ENCODE measurements at places on chromosomes 3 and 15. TPM values are rescaled to one million over a fixed set of nuclear protein-coding genes. Genes with fewer than 3 reads are reported as not detected.

DNA sequence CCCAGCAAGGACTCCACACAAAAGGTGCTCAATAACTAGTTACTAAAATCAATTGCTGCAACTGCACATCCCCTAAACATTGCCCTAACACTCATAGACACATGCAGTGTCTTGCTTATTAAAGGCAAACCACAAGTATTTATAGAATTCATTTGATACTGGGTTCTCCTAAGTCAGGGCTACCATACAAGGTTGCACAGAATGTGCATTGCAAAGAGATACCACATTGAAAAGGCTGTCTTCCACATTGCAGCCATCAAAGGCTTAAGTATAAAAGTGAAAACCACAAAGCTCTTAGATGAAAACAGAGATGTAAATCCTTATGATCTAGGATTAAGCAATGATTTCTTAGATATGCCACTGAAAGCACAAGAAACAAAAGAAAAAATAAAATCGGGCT, 33.6 kb upstream of the TOPAZ1 start:
- no peak overlapping the region for H3K27ac ChIP-seq
- no peak for DNase-seq
- H3K4me3 ChIP-seq, result no peak overlapping the region
- H3K4me1 ChIP-seq, result no peaks in the 10 kb centered on the region
- no peaks in the 10 kb centered on the region for H3K27me3 ChIP-seq

DNA sequence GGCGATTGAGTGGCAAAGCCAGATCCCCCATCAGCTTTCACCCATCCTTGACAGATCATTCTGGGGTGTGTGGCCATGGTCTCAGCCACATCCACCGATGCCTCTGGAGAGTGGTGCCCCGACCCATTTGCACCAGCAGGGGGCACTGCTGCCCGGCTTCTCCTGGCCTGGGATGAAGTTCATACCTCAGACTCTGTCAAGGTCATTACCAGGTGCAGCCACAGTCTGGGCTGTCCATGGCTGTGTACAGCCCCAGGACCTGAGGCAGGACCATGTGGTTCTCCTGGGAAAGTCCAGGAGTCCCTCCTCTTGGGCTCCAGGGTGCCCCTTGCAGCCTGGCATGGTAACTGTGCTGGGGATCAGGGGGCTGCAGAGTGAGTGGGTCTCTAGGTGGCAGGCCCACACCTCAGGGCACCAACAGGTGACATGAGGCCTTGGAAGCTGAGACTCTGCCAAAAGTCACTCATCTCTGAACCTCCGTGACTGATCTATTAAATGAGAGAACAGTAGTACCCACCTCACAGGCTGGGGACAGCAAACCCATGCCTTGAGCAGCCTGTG, 67.2 kb downstream of the CACNA2D2 start:
- no peaks in the 10 kb centered on the region for H3K4me1 ChIP-seq
- H3K27me3 ChIP-seq, result no peaks in the 10 kb centered on the region
- H3K36me3 ChIP-seq, result no peaks in the 10 kb centered on the region
- no peak for DNase-seq
- H3K4me3 ChIP-seq, result no peak overlapping the region
- no peak overlapping the region for H3K27ac ChIP-seq

- no peaks in the 10 kb centered on the region for H3K36me3 ChIP-seq
- no peaks in the 10 kb centered on the region for H3K4me1 ChIP-seq
- no peak overlapping the region for H3K4me3 ChIP-seq
These were observed 353.6 kb downstream of the CLSTN2 start for GRCh38 chr3:140288595-140288994.

DNA sequence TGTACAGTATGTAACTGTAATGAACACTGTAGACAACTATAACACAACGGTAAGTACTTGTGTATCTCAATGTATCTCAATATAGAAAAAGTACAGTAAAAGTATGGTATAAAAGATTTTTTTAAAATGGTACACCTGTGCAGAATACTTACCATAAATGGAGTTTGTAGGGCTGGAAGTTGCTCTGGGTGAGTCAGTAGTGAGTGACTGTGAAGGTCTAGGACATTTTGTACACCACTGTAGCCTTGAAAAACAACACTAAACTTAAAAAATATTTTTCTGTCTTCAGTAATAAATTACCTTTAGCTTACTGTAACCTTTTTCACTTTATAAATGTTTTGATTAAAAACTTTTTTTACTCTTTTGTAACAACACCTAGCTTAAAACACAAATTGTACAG, 142.9 kb downstream of the ATG7 start:
- no peak for DNase-seq
- H3K36me3 ChIP-seq, result no peaks in the 10 kb centered on the region
- H3K27ac ChIP-seq, result no peak overlapping the region
- no peak overlapping the region for H3K4me3 ChIP-seq
- H3K4me1 ChIP-seq, result no peaks in the 10 kb centered on the region
- no peaks in the 10 kb centered on the region for H3K27me3 ChIP-seq

DNA sequence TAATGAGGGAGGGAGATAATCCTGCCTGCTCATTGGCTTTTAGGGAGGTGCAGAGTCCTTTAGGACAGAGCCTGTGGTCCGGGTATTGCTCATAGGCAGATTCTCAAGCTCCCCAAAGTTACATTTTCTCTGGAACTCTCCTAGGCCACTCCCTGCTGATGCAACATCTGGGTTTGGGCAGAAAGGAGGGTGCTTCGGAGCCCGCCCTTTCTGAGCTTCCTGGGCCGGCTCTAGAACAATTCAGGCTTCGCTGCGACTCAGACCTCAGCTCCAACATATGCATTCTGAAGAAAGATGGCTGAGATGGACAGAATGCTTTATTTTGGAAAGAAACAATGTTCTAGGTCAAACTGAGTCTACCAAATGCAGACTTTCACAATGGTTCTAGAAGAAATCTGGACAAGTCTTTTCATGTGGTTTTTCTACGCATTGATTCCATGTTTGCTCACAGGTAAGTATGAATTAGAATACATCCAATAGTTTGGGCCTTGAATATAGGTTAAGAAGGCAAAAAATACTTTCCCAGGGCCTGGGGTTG, at the start of gene IL20RB:
IL20RB (plus strand) TSS at position 233 of the 538 bp plus-strand sequence; CDS start at position 364, 131 bp downstream.
- no peaks in the 10 kb centered on the region for H3K27me3 ChIP-seq
- H3K4me3 ChIP-seq, result no peak within 1 kb of the TSS
- peaks cover 8% of the 10 kb centered on the region for H3K4me1 ChIP-seq
- no peaks in the 10 kb centered on the region for H3K36me3 ChIP-seq
- DNase-seq, result no peak

DNA sequence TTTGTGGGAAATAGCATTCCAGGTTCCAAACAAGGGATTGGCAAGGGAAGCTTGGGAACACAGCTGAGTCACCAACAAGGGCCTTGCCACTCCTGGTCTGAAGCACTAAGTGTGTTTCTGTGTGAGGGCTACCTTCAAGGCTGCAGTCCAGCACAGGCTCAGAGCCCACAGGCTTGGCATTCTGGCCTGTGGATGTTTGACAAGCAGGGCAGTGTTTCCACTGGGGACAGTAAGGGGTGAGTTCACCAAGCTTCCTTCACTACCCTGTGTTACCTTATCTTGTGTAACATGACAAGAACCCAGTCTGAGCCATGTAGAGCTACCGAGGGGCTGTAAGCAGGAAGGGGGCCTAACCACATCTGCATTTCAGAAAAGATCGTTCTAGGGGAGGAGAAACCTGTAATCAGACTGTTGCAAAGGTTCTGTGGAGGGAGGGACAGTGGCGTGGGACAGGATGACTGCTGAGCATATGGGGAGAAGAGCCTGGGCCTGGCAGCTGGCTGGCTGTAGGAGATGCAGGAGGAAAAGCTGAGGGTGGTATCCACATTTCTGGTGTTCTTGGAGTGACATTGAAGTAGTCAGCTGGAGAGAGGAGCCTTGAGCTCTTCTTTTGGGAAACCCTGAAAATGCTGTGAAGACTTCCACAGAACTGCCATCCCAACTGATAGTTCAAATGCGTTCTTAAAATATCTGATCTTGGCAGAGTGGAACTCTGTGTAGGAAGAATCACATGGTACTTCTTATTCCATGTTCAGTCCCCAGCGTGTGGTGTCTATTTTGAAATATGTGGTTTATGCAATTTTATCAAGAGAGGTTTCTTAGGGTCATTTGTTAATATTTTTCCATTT, 61.3 kb downstream of the CTDSPL start:
- H3K27ac ChIP-seq, result peak overlapping the region; percentile 61
- H3K4me3 ChIP-seq, result no peak overlapping the region
- H3K4me1 ChIP-seq, result peaks cover 57% of the 10 kb centered on the region
- H3K27me3 ChIP-seq, result no peaks in the 10 kb centered on the region

DNA sequence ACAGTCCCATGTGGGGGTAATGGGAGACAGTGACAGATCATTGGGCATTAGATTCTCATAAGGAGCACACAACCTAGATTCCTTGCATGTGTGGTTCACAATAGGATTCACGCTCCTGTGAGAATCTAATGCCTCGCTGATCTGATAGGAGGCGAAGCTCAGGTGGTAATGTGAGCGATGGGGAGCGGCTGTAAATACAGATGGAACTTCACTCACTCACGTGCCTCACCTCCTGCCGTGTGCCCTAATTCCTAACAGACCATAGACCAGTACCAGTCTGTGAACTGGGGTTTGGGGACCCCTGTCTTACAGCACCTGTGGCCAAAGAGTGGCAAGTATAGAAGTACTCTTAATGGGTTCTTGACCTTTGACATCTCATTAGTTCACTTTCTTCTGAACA, 554.7 kb downstream of the FOXP1 start:
- no peaks in the 10 kb centered on the region for H3K27me3 ChIP-seq
- no peak for DNase-seq
- H3K4me3 ChIP-seq, result no peak overlapping the region
- H3K27ac ChIP-seq, result peak overlapping the region; percentile 2
- H3K4me1 ChIP-seq, result peaks cover 80% of the 10 kb centered on the region

DNA sequence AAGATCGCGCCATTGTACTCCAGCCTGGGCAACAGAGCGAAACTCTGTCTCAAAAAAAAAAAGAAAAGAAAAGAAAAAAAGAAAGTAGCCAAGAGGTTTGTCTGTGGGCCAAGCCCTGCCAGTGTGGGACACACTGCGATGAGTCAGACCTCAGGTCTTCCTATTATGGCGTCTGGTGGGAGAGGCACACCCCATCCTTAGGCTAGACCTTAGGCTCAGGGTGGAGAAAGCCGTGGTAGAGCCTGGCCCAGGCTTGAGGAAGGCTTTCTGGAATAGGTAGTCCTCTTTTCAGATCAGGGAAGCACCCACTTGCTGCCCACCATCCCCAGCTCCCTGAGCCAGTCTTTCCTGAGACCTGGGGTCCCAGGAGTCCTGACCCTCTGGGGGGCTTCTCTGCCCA, 6.0 kb downstream of the HEMK1 start:
- no peak overlapping the region for H3K4me3 ChIP-seq
- H3K36me3 ChIP-seq, result peaks cover 40% of the 10 kb centered on the region
- peaks cover 16% of the 10 kb centered on the region for H3K4me1 ChIP-seq

DNA sequence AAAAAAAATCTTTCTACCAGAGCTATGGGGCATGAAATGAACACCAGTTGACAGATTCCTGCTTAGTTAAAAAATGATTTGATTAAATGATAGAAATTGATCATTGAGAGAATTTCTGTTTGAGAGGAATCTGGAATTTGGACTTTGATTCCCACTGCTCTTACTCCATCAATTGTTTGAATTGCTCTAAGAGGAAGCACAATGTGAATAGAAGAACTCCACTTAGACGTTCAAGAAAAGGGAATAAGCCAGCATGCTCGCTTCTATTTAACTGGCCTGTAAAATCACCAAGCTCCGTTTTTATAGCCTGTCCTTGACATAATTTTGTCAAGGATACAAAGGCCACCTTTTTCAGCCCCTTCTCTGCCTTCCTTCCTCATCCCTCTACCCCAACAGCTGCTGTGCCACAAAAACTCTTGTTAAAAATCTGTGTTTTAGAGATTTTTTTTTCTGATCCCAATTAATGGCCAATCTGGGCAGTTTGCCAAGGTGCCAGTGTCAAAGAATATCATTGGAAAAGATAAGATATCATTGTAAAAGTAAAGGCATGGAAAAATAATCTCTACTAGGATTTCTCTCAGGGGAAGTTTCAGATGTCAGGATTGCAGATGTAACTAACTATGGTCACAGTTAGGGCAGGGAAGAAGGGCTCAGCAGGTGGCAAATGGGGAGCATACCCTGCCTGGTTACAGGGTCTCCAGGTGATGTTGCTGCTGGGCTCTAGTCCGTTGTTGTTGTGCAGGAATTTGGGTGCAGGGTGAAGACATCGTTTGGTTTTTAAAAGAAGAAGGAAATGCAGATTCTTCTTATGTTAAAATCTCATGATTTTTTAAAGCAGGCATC, 301.8 kb upstream of the PDZRN3 start:
- H3K36me3 ChIP-seq, result no peaks in the 10 kb centered on the region
- no peak overlapping the region for H3K4me3 ChIP-seq
- H3K4me1 ChIP-seq, result no peaks in the 10 kb centered on the region
- H3K27me3 ChIP-seq, result no peaks in the 10 kb centered on the region

- H3K27ac ChIP-seq, result no peak overlapping the region
- H3K27me3 ChIP-seq, result no peaks in the 10 kb centered on the region
- H3K36me3 ChIP-seq, result no peaks in the 10 kb centered on the region
- no peak overlapping the region for H3K4me3 ChIP-seq
These were observed 55.8 kb downstream of the TBL1XR1 start for GRCh38 chr3:177141471-177141870.

DNA sequence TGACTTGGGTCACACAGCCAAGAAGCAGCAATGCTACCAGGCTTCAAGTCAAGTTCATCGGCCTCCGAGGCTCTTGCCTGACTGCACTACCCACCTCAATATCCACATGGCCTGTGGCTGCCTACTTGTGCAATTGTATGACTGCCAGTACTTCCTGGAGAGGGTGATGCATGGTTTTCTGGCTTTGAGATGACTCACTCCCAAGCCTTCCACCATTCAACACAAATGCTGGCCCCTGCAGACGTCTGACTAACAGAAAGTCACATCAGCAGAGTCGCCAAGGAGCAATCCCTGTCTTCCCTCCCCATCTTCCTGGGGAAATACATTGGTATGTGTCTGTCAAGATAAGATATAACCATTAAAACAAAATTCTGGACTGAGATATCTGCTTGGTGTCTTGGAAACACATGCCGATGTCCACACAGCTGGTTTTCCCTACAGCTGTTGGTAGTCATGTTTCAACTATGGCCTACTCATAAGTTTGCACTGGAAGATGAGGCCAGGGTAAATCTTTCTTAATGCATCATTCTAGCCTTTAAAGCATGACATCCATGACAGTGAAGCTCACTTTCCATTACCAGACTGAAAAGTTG, 79.6 kb upstream of the SPATA12 start:
- no peaks in the 10 kb centered on the region for H3K36me3 ChIP-seq
- no peak overlapping the region for H3K4me3 ChIP-seq
- H3K27me3 ChIP-seq, result no peaks in the 10 kb centered on the region
- no peak overlapping the region for H3K27ac ChIP-seq
- no peak for DNase-seq
- H3K4me1 ChIP-seq, result peaks cover 27% of the 10 kb centered on the region

DNA sequence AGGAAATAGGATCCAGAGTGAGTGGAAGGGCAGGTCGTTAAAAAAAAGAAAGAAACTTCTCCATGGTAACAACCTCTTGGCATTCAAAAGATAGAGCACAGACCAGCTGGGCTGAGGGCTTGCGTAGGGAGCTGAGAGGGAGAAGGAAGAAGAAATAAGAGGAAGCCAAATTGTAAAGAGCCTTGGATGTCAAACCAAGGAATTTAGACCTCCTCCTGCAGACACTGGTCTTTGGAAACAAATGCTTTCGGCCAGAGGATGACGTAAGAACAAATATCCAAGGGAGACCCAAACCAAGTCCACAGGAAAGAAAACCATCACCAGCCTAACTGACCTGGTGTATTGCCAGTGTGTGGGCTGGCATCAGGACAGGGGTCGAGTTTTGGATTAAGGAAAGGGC, 155.2 kb downstream of the UACA start:
- DNase-seq, result no peak
- H3K36me3 ChIP-seq, result no peaks in the 10 kb centered on the region
- no peaks in the 10 kb centered on the region for H3K27me3 ChIP-seq

Gene SLC9C1
- 0.07 TPM for polyA plus RNA-seq

Gene DPPA2
- not detected for polyA plus RNA-seq

Gene TMC3
- not detected for polyA plus RNA-seq

Gene FBXW12
- not detected for polyA plus RNA-seq

Gene FRMD4B
- polyA plus RNA-seq, result 21.5 TPM

Gene NRROS
- 3.7 TPM for polyA plus RNA-seq
